Stimulated activated CD8-positive, alpha-beta memory T cell treated with anti-CD3 and anti-CD28 coated beads, Interleukin-7, amount 100 ng/mL, for 1 hour (primary cell): ENCODE measurements at places on chromosomes 4 and X.

- no peak for DNase-seq
Measured at GRCh38 chrX:30939928-30940327, 50.9 kb upstream of the TAB3 start.

DNA sequence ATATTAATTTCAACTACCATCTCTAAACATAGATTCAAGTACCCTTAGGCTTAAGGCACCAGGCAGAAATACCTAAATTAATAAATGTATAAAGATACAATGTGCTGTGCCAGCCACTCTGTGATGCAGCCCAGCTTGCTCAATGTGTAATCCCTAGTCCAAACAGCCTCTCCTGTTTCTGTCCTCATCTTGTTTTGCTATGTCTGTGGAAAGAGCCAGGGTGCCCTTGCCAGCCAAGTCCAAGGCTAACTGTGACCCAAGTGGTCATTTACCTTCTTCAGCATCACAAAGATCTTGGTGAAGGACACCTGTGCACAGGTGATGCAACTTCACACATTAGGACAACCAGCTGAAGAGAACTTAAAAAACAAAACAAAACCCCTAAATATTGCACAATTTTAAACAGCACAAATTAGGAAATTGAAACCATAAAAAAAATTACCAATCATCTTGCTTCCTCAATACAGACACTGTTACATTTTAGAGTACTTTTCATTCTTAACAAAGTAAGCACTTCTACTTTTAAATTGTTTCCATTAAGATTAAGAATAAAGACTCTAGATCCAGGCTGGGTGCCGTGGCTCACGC lies 89.6 kb downstream of the C4orf51 start:
- DNase-seq = no peak

DNA sequence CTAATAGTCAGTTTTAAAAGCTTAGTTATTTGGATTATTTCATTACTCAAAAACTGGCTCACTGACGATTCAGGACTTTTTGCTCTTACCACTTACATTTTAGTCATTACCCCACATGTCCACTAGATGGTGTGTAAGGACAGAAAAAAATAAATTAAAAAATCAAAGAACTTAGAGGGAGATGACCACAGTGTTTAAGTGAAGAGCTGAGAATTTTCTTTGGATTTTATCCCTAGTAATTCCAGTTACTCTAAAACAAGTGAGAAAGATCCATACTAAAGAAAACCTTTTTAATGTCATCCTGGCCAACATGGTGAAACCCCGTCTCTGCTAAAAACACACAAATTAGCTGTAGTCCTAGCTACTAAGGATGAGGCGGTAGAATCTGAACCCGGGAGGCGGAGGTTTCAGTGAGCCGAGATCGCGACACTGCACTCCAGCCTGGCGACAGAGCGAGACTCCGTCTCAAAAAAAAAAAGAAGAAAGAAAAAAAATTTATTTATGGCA lies 26.4 kb upstream of the TMPRSS11B start:
- DNase-seq = no peak

DNA sequence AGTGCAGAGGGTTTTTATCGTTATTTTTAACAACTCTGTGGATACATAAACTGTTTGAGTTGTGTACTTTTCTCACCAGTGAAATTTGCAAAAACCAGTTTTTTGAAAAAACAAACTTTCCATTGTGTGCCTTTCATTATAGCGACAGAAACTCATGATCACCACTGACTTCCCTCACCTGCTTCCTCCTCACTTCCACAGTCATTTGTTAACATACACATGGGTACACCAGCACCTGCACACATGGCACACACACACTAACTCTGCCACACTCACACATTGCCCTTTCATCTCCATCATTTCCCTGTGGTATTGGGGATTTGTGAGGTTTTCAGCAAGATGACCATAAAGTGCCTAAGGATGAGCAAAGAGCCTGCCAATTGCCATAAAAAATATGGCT lies 20.6 kb downstream of the CLDN22 start:
- DNase-seq = no peak

GRCh38 chr4:26088433-26088928 lies 174.5 kb downstream of the SMIM20 start:
- DNase-seq = no peak

DNA sequence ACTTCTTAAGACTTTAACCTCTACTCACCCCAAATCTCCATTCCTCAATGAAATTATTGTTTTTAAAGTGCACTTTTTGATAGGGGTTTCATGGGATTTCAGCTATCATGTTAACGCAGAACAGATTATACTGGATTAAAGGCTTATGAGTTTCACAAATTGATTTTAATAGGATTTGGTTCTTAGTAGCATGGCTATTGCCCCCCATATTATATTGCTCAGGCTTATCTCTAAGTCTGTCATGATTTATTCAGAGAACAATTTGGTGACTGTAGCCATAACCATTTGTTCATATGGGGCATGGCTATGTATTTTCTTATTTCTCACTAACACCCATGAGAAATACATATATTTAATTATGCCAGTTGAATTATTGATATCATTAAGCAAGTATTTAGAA lies 57.0 kb downstream of the MND1 start:
- no peak for DNase-seq

GRCh38 chrX:151970661-151971060 lies 3.8 kb downstream of the GABRE start:
- no peak for DNase-seq

- no peak for DNase-seq
Measured at GRCh38 chr4:155614111-155614762, 52.4 kb upstream of the GUCY1A1 start.

DNA sequence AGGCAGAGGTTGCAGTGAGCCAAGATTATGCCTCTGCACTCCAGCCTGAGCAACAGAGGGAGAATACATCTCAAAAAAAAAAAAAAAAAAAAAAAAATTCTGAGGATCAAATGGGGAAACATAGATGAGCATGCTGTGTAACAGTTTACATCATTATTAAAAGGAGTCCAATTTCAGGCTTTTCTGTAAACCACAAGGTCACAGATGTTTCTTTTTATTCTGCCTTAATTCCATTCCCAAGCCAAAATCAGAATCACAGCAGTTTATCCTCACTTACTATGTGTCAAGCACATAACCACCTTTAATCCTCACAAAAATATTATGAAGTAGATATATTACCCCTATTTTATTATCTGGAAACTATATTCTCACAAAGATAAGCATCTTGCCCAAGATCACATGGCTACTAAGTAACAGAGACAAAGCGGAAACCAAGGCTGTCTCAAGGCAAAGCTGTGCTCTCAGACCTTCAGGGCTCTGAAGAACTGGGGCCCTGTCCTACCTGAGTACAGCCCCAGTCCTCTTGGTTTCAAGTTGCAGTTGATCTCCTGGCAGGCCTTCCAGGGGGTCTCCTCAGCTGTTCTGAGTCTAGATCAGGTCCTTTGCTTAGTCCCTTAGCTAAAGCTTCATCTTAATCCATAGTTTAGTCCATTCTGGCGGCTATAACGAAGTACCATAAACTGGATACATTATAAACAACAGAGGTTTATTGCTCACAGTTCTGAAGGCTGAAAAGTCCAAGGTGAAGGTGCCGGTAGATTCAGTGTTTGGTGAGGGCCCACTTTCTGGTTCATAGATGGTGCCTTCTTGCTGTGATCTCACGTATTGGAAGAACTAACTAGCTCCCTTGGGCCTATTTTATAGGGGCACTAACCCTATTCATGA lies 141.3 kb downstream of the PALLD start:
- no peak for DNase-seq

- no peak for DNase-seq
Measured at GRCh38 chrX:39609941-39610340, 487.8 kb downstream of the BCOR start.

DNA sequence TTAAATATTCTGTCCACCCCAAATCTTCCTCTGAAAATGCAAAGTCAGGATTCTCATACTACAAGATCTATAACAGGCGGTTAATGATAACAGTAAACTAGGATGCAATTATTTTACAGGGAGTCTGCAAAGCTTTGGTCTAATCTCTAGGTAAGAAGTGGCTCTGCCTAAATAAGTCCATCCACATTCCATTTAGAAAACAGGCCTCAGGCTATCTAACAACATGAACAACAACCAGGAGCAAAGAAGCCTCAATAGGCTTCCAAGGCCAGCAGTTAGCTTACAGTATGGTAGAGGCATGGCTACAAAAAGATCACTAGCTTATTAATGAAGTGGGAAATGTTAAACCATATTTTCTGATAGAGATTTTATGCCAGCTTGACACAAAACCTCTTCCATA lies 6.4 kb downstream of the MAB21L2 start:
- no peak for DNase-seq

DNA sequence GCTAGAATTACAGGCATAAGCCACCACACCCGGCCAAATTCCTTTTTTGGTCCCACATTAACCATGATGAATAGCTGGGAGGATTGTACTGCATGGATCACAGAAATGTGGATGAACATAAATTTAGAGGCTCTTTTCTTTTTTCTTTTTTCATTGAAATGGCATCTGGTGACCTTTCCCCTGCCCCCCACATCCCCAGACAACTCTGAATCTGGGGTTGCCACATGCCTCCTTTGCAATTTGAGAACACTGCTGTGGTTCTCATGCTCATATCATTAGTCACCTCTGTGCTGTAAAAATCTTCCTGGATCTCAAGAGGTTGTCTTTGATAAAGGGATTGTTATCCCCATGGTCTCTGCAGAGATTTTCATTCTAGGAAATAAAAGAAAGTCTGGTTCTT lies 22.8 kb upstream of the FMR1NB start:
- DNase-seq = no peak

GRCh38 chr4:1516881-1517480 lies 110.7 kb upstream of the NKX1-1 start:
- DNase-seq = no peak

DNA sequence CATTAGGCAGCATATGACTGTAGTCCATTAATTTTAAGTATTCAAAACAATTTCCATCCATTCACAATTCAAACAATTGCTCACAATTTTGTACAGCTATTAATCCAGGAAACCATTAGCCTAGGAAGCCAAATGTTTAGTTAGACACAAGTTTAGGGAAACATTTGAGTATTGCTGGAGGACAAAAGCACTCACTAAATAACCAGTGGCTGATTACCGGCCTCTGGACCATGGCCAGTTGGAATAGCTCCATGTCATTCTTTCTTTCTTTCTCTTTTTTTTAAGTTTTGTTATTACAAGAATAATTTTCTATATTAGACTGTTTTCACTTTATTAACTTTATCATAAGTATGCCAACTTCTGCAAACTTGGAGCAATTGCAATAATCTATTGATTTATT lies 31.3 kb downstream of the TRIML2 start:
- DNase-seq = no peak

DNA sequence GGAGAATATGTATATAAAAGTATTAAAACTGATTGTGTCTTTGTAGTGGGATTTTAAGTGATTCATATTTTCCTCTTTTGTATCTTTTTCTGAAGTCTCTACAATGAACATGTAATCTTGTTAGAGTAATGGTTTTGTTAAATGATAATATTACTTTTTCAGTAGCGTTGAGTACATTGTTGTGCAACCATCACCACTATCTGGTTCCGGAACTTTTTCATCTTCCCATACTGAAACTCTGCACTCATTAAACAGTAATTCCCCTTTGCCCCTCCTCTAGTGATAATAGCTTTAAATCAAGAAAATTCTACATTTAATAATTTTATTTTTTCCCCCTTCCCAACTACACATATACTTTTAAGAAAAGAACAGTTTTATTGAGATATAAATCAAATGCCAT lies 23.3 kb downstream of the SHROOM3 start:
- no peak for DNase-seq

DNA sequence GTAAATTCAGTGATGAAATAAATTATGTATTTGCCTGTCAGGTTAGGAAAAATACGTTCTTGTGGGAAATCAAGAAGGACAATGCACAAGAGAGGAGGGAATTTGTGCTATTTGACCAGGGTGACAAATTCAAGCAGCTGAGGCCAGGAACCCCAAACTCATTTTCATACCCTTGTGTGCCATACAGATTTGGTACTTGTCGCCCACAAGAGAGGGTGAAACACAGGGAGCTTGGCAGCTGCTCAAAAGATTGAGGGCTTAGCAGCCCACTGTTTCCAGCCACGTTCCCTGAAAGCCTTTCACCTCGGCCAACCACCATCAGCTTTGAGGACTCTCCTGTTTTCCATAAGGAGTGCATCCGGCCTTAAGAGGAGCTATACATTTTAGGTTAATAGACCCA lies 111.2 kb downstream of the COL25A1 start:
- no peak for DNase-seq

DNA sequence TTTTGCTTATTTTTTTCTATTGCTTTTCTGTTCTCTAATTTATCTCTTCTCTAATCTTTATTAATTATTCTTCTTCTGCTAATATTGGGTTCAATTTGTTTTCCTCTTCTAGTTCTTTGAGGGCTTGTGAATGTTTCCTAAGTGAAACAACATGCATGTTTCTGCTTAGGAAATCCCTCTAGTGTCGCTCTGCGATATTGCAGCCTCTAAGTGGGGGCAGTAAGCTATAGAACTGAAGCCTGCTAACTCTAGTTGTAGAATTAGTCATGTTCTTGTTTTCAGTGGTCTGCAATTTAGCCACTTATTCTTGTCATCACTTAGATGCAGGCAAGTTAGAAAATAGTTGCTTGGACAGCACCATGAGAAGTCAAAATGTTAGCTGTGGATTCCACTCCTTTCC lies 222.6 kb downstream of the SPIN4 start:
- DNase-seq = no peak

- no peak for DNase-seq
Measured at GRCh38 chr4:106325800-106326199, 9.4 kb downstream of the AIMP1 start.

- DNase-seq = no peak
Measured at GRCh38 chr4:1380368-1381151, 25.7 kb downstream of the NKX1-1 start.

DNA sequence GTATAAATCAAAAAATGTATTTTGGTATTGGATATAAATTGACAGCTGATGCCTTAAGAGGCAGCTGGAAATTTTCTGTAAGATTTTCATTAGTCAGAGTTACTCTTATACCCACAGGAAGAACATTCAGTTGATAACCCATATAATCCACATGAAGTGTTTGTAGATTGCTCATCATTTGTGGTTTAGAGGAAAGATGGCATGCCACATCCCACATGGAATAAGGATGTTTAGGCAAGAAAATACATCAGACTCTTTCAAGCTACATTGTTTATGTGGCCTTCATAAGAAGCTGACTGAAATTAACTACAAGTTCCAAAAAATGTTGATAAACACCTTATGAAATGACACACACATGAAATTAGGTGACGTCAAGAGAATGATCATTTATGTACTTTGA lies 56.6 kb downstream of the AREG start:
- DNase-seq = no peak

- DNase-seq = no peak
Measured at GRCh38 chr4:42411803-42412202, 14.5 kb downstream of the SHISA3 start.

DNA sequence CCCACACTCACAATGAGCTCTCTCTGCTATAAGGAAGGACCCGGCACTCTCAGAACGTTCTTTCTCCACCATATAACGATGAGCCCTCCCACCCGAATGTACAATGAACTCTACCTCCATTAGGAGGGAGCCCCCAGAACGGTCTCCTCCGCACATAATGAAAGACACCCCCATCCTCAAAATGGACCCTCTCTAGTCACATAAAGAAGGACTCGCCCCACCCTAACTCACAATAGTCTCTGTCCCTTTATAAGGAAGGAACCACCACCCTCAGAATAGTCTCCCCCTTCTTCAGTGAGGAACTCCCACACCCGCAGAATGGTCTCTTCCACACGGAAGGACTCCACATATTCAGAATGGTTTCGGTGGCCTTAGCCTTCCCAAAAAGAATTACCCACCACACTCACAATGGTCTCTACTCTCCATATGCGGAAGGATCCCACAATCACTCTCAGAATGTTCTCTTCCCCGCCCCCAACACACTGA lies 477 bp downstream of the SLC35A2 start:
- DNase-seq = no peak

GRCh38 chr4:23213198-23213597 lies 520.5 kb downstream of the GBA3 start:
- DNase-seq = no peak
